ENCODE measurements at places on chromosomes 16 and 17. TPM values are rescaled to one million over a fixed set of nuclear protein-coding genes. Genes with fewer than 3 reads are reported as not detected.

DNA sequence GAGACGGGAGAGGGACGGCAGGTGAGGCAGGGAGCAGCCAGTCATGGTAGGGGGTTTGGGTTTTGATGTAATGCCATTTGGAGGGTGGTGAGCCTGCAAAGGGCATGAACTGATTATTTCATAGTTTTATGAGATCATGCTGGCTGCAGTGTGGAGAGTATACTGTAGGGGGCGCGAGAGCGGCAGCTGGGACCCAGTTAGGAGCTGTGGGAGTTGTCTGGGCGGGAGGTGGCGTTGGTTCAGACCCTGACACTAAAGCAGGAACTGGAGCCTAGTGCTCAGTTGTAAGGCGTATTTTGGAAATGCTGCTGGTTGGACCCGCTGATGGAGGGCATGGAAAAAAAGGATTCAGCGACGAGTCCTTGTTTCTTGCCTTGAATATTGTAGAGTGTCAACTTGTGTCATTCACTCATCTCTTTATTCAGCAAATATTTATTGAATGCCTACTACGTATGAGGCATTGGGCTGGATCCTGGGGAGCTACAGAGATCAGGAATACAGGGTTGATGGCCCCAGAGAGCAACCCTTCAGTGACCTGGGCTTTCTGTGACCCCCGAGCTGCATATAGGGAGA, 23.7 kb upstream of the KDM8 start:
- H3K4me1 ChIP-seq, result peaks cover 32% of the 10 kb centered on the region
- no peak overlapping the region for H3K4me3 ChIP-seq
- peak; percentile 78 for DNase-seq
- H3K27ac ChIP-seq, result no peak overlapping the region
- no peaks in the 10 kb centered on the region for H3K36me3 ChIP-seq

DNA sequence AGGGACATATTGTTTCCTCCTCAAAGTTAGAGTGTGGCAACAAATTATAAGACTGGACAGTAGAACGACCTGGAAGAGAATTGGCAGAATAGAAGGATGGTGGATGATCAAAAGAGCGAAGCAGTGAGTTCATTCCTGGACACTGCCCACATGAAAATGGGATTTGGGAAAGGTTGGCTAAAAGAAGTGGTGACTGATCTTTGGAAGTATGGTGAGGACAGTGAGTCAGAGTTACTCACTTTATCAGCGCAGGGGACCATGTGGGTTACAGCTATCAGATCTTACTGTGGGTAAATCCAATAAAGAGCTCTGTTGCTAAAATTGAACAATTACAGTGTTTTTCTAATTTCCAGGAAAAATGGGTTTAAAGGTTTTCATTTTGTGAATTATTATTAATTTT, 2.7 kb upstream of the TANC2 start:
- no peak overlapping the region for H3K4me3 ChIP-seq
- DNase-seq, result no peak
- H3K27me3 ChIP-seq, result peaks cover 61% of the 10 kb centered on the region
- H3K4me1 ChIP-seq, result peaks cover 25% of the 10 kb centered on the region

GRCh38 chr16:5056352-5056751, 9.4 kb downstream of the C16orf89 start:
- no peaks in the 10 kb centered on the region for H3K36me3 ChIP-seq
- no peaks in the 10 kb centered on the region for H3K4me1 ChIP-seq
- peak; percentile 11 for DNase-seq

DNA sequence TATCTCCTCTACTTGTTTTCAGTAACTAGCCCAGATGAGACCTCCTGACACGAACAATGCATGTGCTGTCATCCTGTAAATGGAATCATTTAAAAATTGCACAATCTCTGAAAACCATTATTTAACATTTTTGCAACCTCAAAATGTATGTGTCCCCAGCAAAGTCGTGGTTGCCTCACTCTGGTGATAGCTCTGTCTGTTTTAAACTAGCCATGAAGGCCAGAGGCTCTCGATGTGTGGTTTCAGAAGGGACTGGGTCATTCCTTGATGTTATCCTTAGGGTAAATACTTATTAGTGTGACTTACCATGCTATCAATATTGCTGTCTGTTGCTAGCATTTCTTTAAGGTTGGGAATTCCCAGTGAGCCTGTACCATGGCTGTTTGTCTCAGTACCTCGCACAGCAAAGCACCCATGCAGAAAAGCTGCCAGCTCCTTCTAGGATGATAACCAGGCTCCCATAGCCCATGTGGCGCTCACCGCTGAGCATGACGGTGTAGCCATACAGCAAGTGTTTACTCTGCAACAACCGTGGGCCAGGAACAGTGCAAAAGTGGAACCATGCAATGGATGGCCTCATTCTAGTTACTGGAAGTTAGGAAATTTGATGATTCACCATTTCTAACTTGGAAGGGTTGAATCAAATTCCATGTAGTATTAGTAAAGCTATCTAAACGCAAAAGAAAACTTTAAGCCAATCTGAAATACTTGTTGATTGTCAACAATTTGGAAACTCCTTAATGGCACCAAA, 2.9 kb upstream of the PGS1 start:
- H3K4me3 ChIP-seq, result no peak overlapping the region
- no peak overlapping the region for H3K27ac ChIP-seq
- no peak for DNase-seq
- peaks cover 11% of the 10 kb centered on the region for H3K36me3 ChIP-seq
- H3K4me1 ChIP-seq, result peaks cover 31% of the 10 kb centered on the region
- no peaks in the 10 kb centered on the region for H3K27me3 ChIP-seq

- no peak overlapping the region for H3K4me3 ChIP-seq
- H3K4me1 ChIP-seq, result peaks cover 8% of the 10 kb centered on the region
- H3K27me3 ChIP-seq, result no peaks in the 10 kb centered on the region
- peaks cover 43% of the 10 kb centered on the region for H3K36me3 ChIP-seq
These were observed 80.5 kb downstream of the SNX11 start for GRCh38 chr17:48187872-48188608.

- peaks cover 59% of the 10 kb centered on the region for H3K36me3 ChIP-seq
- H3K4me3 ChIP-seq, result peak overlapping the region; percentile 96
- peaks cover 2% of the 10 kb centered on the region for H3K27me3 ChIP-seq
- peak overlapping the region; percentile 99 for H3K27ac ChIP-seq
These were observed 54.5 kb downstream of the TUBD1 start for GRCh38 chr17:59838052-59838916.

DNA sequence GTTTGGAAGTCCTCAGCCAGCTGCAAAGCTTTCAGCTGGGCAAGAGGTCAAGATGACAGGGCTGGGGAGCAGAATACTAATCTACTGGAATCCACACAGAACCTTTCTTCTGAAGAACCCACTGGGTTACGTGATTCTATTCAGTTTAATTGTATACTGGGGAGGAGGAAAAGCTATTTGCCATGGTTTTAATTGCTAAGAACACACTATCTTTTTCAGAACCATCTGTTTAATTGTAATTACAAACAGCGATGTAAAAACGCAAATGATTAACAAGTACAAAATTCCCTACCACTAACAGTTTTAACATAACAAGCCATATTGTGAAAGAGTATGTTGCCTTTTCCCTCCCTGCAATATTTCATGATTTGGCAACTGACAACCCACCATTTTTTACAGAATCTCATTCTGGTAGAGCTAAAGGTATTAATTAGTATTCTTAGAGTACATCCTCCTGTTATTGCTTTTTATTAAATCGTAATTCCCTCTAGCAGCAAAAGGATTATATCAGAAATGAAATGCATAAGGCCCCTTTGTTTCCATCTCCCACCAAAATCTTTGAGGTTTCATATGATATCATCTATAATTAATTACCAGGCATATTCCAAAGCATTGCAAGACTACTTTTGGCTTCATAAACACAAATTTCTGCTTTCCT, 12.1 kb downstream of the HYDIN start:
- no peak overlapping the region for H3K27ac ChIP-seq
- H3K27me3 ChIP-seq, result no peaks in the 10 kb centered on the region
- H3K4me3 ChIP-seq, result no peak overlapping the region
- H3K4me1 ChIP-seq, result no peaks in the 10 kb centered on the region
- DNase-seq, result no peak

- H3K27ac ChIP-seq, result no peak overlapping the region
- H3K27me3 ChIP-seq, result peaks cover 2% of the 10 kb centered on the region
- no peak for DNase-seq
- H3K4me1 ChIP-seq, result no peaks in the 10 kb centered on the region
These were observed 2.0 kb upstream of the TMEM238L start for GRCh38 chr17:10805911-10806310.

NPIPA2 gene
- 6.2 TPM for total RNA-seq

GLIS2 gene
- total RNA-seq, result 0.54 TPM

All from activated T-helper 1 cell treated with anti-CD3 and anti-CD28 coated beads, Interleukin-12 subunit alpha, Interleukin-12 subunit beta, Interleukin-2, Interleukin-4 antibody, amounts not matched to agents 30 ng/mL and 10 ng/mL and 1 ng/mL, durations not matched to agents 14 hours and 24 hours and 36 hours (primary cell).